HFF-Myc (cell line): ENCODE measurements at places on chromosomes 7 and 10.

- DNase-seq, result peak; percentile 88
These were observed 525.7 kb downstream of the KCNMA1 start for GRCh38 chr10:77111611-77112550.

DNA sequence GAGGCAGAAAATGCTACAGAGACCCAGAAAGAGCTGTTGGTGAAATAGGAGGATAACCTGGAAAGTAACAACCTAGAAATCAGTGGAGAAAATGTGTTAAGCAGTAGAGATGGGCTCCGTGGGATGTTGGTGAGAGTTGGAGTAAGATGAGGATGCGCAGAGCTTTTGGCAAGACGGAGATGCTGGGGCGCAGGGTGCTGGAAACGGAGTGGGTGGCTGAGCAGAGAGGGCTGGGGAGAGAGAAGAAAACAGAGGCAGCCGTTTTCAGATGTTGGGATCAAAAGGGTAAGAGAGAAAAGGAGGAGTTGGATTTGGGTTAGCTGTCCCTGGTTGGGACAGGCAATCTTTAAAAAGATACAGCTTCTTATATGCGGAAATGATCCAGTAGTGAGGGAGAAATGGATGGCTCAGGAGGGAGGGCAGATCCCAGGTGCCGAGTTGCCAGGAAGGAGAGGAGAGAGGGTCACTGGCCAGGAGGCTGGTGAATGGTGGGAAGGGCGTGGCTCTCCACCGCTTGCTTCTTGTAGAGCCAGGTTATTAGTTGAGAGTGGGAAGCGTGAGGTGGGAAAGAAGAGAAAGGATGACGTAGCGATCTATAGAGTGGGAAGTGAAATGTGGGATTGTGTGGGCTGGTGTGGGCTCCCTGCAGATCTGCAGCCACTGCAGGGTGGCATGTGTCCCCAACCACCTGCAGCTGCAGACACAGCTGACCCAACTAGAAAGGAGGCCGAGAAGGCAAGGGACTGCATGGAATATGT, 182.2 kb upstream of the SVIL start:
- DNase-seq, result no peak

GRCh38 chr7:42456756-42457276, 219.8 kb upstream of the GLI3 start:
- DNase-seq, result no peak

DNA sequence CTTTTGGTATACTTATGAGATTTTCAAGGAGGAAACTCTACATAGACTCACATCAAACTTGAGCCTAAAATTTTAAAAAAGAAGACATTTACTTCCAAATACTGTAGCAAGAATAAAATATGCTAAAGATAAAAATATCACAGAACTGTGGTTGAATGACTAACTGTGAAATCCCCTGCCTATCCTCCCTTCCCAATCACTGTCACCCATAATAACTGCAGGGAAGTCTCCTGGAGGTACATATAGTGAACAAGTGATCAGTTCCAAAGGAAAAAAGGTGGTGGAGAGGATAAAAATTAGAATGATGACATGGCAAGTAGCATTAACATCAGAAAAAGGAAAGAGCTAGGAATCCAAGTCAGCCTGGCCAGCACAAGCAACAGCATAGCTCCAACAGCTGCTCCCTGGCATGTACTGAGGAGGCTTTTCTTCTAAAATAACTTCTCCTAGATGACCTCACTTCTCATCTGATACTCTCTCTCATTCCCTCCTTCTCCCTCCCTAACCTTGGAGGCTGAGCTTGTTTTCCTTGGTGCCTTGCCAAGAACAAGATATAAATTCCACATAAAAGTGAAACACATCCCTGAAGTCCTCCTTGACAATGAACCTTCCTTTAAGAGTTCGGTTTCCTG, 124.0 kb downstream of the IQUB start:
- DNase-seq, result no peak

GRCh38 chr10:132668048-132668394, 117.9 kb downstream of the NKX6-2 start:
- DNase-seq, result no peak

DNA sequence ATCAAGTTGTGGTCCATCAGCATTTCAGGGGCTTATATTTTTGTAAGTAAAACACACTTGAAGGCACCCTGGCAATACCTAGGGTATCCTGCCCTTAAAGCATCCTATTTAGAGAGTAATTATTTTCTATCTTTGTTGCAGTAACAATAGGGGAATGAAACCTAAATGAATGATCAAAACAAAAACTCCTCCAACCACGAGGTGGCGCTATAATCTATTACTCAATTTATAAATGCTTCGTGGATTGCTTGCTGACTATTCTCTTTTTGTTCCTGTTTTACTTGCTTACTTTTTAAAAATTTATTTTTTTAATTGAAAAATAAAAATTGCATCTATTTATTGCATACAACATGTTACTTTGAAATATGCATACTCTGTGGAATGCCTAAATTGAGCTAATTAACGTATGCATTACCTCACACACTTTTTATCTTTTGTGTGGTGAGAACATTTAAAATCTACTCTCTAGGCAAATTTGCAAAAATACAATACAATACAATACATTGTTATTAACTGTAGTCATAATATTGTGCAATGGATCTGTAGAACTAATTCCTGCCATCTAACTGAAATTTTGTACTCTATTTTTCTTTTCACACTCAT, 147.7 kb upstream of the BMPER start:
- peak; percentile 45 for DNase-seq

DNA sequence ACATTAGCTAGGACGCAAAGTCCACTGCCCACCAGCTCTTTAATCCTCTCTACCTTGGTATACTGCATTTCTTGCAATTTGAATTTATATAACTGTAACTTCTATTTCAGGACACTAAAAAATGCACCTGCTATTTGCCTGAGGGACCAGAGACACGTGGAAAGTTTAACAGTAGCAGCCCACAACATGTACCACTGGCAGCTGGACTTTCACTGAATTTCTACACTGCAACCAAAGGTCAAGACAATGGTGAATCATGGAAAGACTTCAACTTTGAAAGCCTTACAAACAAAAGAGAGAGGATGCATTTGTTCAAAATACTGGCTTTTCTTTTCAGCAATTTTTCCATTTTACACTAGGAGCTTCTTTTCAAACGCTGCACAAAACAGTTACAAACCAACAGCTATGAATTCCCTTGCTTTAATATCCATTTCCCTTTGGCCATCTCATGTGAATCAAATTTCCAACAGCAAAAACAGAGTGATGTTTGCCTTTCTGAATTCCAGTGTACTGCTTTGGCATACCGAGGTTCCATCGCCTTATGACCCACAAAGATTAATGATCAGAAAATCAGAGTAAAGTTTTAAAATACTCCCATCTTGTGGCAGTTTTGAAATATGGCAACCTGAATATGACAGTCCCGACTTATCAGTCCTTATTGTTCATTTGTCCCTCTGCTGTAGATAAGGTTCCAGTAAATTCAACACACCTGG, 29.9 kb upstream of the HNRNPH3 start:
- DNase-seq, result peak; percentile 32

DNA sequence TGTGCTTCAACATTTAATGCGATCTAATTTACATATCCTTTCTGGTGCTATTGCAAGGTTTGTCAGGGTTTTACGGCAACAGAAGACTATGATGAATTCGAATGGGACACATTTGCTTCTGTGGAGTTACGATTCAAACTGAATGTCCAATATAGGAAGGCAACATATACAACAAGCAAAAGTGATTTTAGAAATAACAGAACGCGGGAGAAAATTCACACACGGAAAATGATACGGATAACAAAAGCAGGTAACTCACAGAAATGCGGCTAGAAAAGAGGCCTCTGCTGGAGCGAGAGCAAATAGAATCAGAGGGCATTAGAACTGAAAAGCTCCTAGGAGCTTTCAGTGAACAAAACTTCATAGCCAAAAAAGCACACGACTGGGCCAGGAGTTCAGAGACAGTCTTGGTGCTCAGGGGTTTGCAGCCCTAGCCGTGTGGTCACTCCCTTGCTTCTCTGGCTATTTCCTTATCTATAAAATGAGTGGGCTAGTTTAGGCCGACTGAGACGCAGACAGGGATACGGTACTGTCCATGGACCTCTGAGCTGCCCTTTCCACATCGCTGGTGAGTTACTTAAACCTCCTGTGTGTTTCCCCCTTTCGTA, 557 bp upstream of the TAX1BP1 start:
- DNase-seq, result no peak

DNA sequence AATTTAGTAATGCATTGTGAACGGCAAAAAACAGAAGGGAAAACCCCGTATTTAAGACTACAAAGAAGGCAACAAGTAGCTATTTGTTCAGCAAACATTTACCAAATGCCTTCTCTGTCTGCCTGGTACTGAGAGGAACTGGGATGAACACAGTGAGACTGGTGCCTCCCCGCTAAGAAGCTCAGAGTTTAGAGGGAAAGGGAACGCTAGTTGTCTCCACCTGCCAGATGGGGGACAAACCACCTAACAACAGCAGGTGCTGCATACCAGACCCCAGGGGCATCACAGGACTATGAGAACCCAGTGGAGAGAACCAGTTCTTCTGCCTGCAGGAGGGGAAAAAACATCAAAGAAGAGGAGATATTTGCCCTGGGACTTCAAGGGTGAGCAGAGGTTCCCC, 147.1 kb downstream of the SLC25A13 start:
- no peak for DNase-seq

DNA sequence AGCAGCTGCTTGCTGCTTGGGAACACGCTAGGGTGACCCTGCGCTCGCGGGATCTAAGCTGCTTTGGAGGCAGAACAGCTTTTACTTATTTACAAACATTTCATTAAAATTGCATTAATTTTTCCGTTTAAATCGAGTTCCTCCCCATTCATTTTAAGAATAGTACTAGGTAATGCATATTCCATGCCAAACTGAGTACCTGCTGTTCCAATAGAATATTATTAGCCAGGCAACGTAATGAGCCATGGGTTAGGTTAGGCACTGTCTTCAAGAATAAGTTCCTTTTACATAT, 860 bp downstream of the EXOC6 start:
- no peak for DNase-seq

GRCh38 chr7:25989140-25989705, 162.8 kb upstream of the NFE2L3 start:
- no peak for DNase-seq

- no peak for DNase-seq
These were observed at the start of gene DOCK1 for GRCh38 chr10:126904818-126905701. DOCK1 (plus strand) TSS chr10:126905428; CDS start chr10:126905518, 90 bp downstream.

- no peak for DNase-seq
These were observed 7.1 kb downstream of the SND1 start for GRCh38 chr7:127658970-127659630.

DNA sequence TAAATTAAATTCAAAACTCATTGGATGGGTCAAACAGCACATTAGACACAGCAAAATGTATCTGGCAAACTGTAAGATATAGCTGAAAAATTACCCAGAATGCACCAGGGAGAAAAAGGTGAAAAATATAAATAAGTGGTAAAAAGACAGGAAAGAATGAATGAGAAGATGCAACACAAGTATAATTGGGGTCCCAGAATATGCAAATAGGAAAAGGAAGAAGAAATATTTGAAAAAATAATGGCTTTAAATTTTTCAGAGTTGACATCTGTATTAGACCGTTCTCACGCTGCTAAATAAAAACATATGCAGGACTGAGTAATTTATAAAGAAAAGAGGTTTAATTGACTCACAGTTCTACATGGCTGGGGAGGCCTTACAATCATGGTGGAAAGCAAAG, 167.7 kb upstream of the PLXNA4 start:
- no peak for DNase-seq

- DNase-seq, result no peak
These were observed 109.6 kb downstream of the SFMBT2 start for GRCh38 chr10:7301006-7301778.

DNA sequence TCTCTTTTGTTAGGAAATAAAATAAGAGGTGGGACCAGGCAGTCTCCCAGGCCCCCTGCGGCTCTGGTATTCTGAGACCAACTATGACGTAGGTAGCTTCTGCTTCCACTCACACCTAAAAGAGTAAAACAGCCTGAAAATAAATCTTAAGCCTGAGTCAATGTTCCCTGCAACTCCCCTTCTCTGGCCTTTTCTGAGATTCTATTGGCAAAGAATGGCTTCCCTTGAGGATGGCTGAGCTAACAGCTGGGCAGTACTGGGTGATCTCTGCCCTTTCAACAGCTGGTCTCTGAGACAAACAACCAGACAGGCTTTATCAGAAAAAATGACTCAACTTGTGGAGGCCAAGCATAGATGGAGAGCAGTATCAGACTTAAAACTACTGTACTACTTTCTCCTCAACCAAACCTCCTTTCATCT, 58.7 kb downstream of the CREB3L2 start:
- DNase-seq, result no peak

GRCh38 chr10:133141144-133141957, 18.7 kb upstream of the KNDC1 start:
- DNase-seq, result no peak

GRCh38 chr10:70295926-70296325, 12.1 kb upstream of the NPFFR1 start:
- DNase-seq, result no peak

DNA sequence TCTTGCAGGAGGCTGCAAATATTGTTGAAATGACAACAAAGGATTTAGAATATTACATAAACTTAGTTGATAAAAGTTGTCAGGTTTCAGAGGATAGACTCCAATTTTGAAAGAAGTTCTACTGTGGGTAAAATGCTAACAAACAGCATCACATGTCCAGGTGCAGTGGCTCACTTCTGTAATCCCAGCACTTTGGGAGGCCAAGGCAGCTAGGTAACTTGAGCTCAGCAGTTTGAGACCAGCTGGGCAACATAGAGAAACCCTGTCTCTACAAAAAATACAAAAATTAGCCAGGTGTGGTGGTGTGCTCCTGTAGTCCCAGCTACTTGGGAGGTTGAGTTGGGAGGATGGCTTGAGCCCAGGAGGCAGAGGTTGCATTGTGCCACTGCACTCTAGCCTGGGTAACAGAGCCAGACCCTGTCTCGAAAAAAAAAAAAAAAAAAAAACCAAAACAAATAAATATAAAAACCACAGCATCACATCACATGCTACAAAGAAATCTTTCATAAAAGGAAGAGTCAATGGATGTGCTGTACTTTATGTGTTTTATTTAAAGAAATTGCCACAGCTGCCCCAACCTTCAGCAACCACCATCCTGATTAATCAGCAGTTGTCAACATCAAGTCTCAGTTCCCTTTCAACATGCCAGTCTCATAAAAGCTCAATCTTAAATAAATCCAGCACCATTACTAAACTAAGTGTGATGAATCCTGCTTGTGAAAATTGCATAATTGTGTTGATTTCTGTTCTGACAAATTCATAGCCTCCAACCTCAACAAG, 83.2 kb upstream of the MBL2 start:
- DNase-seq, result no peak

- no peak for DNase-seq
These were observed 128.9 kb downstream of the CELF2 start for GRCh38 chr10:11146402-11147171.

GRCh38 chr7:37052705-37053104, 328.4 kb upstream of the AOAH start:
- DNase-seq, result no peak
